ENCODE measurements at places on chromosomes 16 and 17.

GRCh38 chr16:6751191-6751590 is 581.5 kb upstream of the RBFOX1 start:
- no peak for DNase-seq

DNA sequence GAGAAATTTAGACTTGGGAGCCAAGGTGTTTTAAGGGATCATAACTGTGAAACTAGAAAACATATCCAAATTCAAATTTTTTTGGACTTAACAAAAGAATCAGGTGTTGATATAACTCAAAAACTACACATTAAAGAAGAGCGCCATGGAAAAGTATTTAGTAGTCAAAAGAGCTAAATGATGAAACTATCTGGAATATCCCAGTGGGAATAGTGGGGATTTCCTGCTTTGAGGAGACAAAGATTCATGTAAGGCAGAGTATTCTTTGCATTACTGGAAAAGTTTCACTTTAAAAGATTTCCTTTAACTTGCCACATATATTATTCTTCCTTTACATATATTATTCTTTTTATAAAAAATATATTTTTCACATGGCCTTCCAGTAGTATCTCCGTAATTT is 40.3 kb upstream of the VPS4A start:
- DNase-seq = no peak

- DNase-seq = no peak
These were observed 38.1 kb downstream of the C17orf75 start for GRCh38 chr17:32303781-32304288.

GRCh38 chr17:64041912-64042311 is 21.5 kb upstream of the ICAM2 start:
- DNase-seq = no peak

- DNase-seq = no peak
These were observed 28.9 kb upstream of the RPH3AL start for GRCh38 chr17:381516-381915.

DNA sequence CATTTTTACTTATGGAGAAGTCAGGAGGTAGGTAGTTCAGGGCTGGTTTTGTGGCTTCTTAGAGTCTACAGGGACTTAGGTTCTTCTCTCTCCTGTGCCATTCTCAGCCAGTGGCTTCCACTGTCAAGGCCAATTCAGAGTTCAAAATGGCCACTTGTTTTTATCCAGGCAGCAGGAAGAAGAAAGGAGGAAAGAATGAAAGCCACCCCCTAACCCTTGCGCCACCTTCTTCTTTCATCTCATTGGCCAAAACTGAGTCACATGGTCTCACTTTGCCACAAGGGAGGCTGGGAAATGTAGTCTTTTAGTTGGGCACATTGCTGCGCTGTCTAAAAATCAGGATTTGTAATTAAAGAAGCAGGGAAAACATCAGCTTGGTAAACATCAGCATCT is 60.8 kb upstream of the MED9 start:
- DNase-seq = peak; percentile 1

DNA sequence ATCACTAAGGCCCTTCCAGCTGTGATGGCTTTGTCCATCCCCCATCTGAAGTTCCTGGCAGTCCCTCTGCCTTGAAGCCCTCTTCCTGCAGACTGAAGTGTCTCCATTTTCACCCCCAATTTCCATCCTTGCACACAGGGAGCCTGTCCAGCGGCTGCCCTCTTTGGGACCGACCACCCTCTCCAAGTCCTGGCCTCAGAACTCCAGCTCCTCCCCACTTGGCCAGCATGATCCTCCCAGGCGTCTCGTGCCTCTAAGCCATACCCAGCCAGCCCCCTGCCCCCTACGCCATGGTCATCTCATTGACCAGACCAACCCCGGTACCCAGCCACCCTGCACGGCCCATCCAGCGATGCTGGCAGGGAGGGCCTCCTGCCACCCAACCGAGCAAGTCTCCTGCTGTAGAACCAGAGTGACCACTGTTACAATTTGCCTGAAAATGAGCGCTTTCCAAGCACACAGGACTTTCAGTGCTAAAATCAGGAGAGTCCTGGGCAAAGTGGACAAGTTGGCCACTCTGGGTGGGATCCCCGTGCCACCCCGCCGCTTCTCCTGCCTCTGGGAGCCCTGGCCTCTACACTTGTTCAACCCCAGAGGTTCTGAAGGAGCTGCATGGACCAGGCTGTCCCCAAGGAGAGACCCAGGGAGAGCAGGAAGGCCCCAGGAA is 362.0 kb downstream of the SEC14L1 start:
- DNase-seq = no peak

- peak; percentile 33 for DNase-seq
These were observed 4.7 kb downstream of the C1QTNF1 start for GRCh38 chr17:79028496-79029326.

GRCh38 chr17:59884861-59885260 is 7.9 kb downstream of the TUBD1 start:
- DNase-seq = no peak

- no peak for DNase-seq
These were observed 3.3 kb upstream of the ZFHX3 start for GRCh38 chr16:73051226-73051625.

DNA sequence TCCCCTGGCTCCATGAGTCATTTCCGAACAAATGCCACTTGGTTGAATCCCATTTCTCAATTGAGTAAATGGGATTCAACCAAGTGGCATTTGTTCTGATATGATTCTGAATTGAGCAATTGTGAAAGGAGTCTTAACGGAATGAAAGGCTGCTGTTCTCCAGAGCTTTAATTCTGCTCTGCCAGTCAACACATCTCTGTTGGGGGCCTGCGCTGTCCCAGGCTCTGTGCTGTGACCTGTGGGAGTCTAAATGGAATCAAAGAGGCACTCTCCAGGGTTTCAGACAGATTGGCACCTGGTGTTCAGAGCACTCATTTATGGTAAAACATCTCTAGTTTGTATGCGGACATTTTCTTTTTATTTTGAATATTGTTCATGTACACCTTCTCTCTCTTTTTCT is 126.2 kb downstream of the WSCD1 start:
- no peak for DNase-seq

DNA sequence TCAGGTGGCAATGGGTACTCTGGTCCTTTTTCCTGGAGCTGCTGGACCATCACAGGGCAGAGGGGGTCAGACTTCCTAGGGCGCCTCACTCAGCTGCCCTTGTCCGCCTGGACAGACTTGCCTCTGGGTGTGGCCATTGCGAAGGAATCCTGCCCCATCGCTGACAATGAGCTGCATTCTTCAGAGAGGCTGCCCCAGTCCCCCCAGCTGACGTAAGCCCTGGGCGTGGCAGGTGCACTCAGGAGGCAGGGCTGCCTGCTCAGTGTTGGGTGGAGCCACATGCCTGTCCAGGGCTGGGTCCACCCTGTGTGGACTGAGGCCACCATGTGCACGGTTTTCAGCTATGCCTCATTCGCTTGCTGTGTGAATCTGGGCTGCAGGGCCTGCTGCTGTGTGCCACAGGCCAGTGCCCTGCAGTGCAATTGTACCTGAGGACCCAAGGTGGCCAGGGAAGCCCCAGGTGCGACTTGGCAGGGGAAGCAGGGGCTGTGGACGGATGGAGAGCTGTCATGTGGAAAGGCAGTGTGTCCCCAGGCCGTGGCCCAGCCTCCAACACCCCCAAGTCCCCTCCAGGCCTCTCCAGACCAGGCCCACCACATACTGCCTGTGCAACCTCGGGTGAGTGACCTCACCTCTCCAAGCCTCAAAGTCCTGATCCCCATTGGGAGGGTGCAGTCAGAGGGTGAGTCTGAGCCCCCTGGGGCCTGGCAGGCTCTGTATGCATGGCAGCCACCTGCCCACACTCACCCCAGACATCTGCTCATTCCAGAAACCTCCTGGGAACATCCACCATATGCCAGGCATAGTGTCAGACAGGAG is 14.0 kb upstream of the MPRIP start:
- no peak for DNase-seq

GRCh38 chr16:11076259-11077018 is 132.1 kb downstream of the CLEC16A start:
- no peak for DNase-seq

DNA sequence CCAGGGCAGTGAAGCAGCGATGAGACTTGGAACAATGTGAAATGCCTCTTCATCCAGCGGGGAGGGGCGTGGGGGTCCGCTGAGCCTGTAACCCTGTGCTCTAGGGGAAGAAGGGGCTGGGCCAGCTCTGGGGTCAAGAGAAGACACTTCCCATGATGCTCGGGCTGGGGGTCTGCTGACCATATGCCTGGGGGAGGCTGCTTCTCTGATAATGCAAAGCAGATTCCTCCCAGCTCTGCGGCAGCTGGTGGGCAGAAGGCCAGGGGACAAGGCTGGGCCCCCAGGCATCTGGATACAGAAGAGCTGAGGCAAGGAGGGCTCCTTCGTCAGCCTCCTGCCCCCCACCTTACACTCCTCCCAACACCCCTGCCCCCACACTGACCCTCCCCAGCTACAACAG is 24.7 kb downstream of the NGFR start:
- no peak for DNase-seq

DNA sequence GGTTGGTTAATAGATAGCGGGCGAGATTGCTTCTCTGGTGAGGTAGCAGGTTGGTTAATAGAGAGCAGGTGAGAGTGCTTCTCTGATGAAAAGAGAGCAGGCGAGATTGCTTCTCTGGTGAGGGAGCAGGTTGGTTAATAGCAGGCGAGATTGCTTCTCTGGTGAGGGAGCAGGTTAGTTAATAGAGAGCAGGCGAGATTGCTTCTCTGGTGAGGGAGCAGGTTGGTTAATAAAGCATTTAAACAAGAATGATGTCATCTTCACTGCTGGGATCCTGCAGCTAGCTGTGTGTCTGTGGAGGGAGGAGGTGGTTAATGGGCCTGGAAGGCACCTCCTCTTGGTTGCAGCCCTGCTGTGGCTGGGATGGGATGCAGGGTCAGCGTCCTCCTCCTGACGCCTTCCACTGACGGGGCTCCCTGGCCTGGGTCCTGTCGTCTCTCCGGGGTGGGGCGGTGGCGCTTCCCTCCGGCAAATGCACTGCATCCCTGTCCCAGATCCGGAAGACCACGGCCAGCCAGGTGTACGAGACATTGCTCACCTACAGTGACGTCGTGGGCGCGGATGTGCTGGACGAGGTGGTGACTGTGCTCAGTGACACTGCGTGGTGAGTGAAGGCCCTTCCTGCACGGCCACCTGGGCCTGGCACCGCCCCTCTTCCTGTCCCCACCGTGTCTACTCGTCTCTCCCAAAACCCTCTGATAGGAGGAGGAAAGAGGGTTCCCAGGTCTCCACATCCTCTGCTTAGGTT is 99.2 kb upstream of the ZNF750 start:
- no peak for DNase-seq

DNA sequence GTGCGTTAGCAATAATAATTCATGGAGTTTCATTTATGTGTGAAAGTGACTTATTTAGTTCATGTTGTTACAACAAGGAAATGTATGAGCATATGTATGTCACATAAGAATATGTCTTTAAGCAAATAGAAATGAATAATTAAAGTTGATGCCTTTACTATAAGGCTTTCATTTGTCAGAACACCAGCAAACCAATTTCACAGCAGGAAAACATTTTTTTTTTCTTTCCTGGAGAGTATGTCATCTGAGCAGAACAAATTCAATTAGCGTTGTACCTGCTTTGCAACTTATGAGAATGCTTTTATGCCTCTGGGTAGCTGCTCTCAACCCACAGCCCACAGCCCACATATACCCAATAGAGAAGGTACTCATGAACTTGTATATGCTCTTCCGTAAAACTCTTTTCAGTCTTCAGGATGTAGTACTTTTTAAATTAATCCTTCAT is 26.3 kb upstream of the APOH start:
- DNase-seq = no peak

- no peak for DNase-seq
These were observed 247.4 kb downstream of the SOX9 start for GRCh38 chr17:72368191-72368590.
